Stimulated activated CD4-positive, alpha-beta T cell treated with anti-CD3 and anti-CD28 coated beads, Interleukin-15, amount 100 ng/mL, for 1 hour (primary cell): ENCODE measurements at places on chromosomes 13 and 19.

- DNase-seq: no peak
Observed at GRCh38 chr19:38512277-38512676, 78.8 kb downstream of the RYR1 start.

GRCh38 chr13:22195726-22196125, 524.9 kb downstream of the FGF9 start:
- no peak for DNase-seq

DNA sequence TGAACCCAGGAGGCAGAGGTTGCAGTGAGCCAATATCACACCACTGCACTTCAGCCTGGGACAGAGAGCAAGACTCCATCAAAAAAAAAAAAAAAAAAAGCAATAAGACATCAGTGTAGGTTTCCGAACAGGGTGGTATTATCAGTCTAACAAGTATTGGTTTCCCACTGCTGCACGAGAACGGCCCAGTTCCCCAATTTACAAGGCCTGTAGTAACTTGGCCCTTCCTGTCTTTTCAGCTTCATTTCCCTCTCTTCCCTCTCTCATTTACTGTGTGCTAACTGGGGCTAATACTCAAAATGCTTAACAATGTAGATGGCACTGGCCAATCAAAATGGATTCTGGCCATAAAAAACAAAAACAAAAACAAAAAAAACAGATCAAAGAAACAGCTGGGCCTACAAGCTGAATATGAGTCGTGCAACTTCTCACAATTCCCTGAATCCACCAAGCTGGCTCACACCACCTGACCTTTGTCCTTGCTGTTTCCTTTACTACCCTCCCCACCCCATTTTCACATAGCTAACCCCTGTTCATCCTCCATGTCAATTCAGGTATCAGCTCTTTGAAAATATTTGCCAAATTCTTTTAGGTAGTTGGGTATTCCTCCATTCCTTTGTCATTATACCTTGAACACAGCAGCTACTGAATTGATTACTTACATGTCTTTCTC, 2.4 kb downstream of the TEX101 start:
- DNase-seq: no peak

DNA sequence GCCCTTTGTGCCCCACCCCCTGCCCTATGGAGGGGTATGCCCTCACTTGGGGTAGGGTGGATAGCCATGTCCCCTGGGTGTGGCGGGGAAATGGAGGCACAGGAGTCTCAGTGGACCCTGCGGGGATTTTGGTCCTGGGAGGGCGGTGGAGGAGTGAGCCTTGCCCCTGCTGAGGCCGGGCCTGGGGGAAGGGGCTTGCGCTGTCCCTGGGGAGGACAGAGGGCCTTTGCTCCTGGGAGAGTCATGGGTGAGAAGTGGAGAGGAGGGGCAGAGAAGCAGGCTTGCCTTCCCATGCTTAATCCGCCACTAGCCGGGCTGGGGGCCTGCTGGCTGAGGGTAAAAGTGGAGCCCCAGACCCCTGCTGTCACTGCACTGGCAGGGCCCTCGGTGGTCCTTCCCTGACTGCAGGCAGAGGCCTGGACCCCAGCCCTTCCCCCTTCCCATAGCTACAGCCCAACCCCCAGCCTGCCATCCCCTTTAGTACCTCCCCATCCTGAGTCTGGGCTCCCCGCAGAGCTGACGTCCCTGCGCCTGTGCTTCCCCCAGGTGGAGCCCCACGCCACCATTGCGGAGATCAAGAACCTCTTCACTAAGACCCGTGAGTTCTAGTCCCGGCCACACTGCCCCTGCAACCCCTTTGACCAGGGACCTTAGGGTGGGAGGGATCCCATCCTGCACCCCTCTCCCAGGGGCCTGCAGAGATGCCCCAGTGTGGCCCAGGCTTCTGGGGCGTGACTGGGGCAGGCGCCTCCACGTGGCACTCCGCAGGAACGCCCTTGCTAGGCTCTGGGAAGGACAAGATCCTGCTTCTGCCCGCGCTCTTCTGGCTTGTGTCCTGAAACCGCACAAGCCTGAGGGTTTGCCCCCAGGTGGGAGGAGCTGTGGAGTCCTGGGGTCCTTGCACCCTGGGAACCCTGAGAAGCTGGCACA, 8.9 kb downstream of the NDUFB7 start:
- DNase-seq: no peak

DNA sequence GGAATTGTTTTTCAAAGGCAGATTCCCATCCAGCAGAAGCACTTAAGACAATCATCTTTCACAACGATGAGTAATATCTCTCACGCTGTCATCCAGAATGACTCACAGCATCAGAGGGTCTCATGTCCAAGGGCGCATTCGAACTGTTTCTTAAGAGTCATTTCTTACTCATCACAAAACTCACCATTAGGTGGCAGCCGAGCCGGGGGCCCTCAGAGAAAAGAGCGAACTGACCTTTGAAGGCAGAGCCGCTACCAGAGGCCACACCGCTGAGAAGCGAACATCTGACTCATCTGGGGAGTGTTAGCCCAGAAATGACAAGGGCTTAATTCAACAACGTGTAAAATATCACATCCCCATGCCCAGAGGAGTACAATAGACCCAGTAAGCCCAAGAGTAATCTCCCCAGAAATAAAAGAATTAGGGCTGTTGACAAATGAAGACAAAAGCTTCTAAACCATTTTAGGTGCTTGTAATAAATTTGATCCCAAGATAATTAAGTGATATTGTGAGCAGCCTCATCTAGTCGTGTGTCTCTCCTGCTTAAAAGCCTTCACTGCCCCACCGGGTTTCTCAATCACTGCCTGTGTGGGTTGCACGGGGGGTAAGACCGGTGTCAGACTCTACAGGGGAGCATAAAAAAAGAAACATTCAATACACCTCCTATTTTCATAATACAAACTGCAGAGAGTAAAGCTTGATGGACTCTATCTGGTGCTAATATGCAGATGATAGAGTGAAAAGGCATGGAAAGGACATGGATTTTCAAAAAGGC, 96.2 kb downstream of the CYSLTR2 start:
- peak; percentile 21 for DNase-seq

- DNase-seq: no peak
Observed at GRCh38 chr13:50539791-50540530, 303.5 kb downstream of the DLEU7 start.

GRCh38 chr13:78194904-78195639, 276.4 kb upstream of the EDNRB start:
- no peak for DNase-seq
